ENCODE measurements at places on chromosomes 13 and 19. TPM values are rescaled to one million over a fixed set of nuclear protein-coding genes. Genes with fewer than 3 reads are reported as not detected.

- peak; percentile 71 for DNase-seq
These were observed at the start of gene KCNN1 for GRCh38 chr19:17966550-17967256. Gene KCNN1 (plus strand): TSS chr19:17967107. CDS start chr19:17973889, 6,782 bp downstream.

DNA sequence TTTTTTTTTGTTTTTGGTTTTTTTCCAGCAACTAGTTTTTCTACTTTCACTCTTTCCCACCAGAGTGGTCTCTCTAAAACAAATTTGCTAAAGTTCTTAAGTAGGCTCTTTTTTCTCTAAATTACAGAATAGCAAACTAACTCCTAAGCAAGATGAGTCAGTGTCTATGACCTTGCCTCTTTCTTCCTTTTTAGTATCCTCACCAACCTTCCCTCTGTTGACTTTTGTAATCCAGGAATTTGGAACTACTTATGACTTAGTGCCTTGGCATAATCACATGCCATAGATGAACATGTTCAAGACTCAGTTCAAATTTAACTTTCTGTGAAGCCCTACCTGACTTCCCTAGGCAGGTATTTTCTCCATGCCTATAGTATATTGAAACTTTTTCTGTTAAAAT, 32.3 kb upstream of the AKAP11 start:
- peak; percentile 12 for DNase-seq

DNA sequence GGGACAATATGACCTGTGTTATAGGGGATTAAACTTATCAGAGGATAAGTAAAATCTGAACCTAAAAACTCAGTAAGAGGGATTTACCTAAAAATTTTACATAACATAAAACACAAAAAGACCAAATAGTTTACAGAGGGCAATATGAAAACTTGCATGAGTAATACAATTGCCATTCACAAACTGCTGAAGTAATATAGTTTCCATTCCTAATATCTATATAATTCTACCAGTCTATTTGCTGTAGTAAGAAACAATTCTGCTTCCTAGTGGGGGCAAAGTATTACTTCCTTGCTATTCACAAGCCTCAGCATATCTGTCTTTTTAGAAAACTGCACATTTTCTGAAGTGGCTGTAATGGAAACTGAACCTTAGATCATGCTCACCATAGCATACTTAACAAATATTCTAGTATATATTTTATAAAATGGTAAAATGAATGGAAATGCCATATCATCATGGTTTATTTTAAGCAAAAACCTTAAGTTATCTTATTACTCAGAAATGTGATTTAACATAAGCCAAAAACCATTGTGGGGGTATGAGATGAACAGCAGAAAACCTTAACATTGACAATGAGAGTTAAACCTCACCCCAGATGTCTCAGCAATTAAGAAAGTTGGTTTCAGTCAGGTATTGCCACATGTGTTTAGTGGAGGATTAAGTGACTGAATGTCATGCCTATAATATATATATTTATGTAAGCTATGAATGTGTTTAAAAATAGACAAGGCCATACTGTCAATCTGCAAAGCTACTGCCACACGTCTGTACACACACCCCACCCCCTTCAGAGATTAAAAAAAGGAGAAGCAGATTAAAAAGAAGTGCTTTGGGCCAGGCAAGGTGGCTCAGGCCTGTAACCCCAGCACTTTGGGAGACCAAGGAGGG, 136.8 kb downstream of the MIPEP start:
- DNase-seq = no peak

GRCh38 chr19:32924200-32924599, 47.6 kb downstream of the CEP89 start:
- DNase-seq = no peak

GRCh38 chr13:84563611-84564010, 681.3 kb upstream of the SLITRK1 start:
- DNase-seq = no peak

DNA sequence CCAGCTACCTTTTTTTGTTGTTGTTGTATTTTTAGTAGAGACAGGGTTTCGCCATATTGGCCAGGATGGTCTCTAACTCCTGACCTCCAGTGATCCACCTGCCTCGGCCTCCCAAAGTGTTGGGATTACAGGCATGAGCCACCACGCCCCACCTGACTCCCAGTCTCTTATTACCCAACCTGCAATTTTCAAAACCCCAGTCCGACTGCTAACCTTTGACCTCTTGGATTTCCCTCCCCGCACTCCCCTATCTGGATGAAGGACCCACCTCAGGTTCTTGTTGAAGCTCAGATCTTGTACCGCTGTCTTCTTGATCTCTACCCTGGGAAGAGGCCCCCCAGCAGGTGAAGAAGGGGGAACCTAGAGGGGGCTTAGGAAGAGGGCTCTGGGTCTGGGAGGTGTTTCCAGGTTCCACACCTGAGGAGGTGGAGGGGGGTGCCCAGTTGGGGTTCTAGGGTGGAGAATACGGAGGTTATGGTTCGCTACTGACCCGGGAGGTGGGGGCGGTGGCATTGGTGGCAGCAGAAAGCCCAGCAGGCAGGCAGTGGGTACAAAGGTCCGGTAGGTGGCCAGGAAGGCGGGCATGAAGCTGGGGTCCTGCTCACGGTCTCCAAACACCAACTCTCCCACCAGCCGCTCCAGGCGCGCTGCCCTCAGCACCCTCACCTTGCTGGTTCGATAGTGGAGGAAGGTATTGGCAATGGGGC, 2.6 kb downstream of the RGL3 start:
- no peak for DNase-seq

DNA sequence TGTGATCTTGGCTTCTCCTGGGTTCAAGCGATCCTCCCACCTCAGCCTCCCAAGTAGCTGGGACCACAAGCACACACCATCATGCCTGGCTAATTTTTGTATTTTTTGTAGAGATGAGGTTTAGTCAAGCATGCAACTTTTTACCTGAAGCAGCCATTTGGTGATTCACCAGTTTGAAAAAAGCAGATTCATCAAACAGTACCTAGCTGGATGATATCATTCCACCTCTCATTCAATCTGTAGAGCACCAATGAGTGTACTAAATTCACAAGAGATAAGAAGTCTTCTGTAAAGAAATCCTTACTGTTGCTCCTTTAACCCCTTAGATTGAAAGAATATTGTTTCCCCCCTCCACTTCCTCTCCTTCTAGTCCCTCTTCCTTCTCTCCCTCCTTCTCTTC, 261.1 kb upstream of the RFC3 start:
- no peak for DNase-seq

DNA sequence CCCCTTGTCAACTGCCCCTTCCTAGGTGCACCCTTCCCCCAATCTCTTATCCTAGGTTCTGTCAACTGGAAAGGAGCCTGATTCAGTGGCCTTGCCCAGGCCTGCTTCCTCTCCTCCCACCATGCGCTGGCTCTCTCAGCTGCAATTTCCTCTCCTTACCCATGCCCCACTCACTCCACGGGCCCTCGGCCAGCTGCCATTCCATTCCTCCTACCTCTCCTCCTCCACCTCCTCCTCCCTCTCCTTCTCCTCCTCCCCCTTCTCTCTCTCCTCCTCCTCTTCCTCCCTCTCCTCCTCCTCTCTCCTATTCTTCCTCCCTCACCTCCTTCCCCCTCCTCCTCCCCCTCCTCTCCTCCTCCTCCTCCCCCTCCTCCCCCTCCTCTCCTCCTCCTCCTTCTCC, 9.6 kb upstream of the TIMM44 start:
- no peak for DNase-seq

- DNase-seq = no peak
These were observed 1049.3 kb downstream of the PCDH9 start for GRCh38 chr13:66180836-66181235.

GRCh38 chr19:2574478-2574931, 98.6 kb downstream of the GADD45B start:
- DNase-seq = no peak

The ZNF587B gene
- 15.8 TPM for polyA plus RNA-seq

- no peak for DNase-seq
These were observed 25.9 kb upstream of the RNASEH2B start for GRCh38 chr13:50883728-50884127.

DNA sequence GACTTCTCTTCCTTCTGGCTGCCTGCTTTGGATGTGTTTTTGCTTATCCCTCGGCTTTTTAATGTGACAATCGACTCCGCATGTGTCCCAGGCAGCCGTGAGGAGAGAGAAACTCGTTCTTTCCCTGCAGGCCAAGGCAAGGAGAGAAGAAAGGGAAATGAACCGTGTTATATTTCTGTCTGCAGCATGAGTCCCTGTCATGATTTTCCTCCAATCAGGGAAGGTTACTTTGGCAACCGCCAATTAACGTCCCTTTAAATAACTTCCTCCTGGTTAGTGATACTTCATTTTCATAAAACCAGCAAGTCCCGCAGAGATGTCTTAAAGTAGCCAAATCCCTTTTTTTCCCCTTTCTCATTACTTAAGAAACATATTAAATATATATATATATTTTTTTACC, 42.6 kb downstream of the RFC3 start:
- no peak for DNase-seq

DNA sequence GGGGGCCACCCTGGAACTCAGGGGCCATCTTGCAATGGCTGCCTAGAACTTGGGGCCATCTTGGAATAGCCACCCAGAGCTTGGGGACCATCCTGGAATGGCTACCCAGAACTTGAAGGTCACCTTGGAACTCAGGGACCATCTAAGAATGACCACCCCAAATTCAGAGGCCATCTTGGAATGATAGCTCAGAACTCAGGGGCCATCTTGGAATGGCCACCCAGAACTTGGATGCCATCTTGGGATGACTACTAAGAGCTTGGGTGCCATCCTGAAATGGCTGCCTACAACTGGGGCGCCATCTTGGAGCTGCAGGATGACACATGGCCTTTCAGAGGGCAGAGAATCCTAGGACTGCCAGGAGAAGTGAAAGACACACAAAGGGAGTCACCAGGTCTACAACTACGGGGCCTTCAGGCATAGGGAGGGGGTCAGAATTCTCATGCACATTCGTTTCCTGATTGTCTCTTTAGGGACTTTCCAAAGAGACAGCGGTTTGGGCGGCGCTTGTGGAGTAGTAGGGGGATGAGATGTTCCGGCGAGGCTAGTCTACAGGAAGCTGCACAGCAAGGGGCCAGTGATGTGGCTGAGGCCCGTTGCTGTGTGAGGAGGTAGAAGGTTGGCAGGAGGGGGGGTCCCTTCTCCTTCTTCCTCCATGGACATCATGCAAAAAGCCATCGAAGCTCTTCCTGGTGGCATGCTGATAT, 125.0 kb downstream of the IER2 start:
- no peak for DNase-seq

GRCh38 chr13:67232384-67232783, 2.2 kb upstream of the PCDH9 start:
- DNase-seq = no peak

DNA sequence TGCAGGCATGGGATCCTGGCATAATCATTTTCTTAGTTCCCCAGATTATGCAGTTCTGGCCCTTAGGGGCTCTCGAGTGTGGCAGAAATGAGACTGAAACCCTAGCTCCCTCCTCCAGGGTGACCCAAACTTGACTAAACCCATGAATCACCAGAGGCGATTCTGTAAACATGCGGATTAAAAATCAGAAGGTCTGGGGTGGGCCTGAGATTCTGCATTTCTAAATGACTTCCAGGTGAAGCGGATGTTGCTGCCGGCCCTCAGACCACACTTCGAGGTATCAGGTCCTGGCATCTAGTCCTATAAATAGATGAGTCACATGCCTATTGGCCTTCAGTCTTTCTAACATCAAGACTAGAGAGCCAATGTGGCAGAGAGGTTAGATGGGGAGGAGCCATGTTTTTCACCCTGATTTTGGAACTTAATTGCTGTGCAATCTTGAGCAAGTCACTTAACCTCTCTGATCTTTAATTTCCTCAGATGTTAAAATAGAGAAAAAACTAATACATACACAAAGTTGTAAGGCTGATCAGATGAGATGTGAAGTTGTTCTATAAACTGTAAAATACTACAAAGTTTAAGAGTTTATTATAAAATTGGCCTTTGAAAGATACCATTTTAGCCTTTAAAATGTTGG, 431.2 kb downstream of the FOXO1 start:
- DNase-seq = no peak

The NLRP9 gene
- polyA plus RNA-seq = not detected

- peak; percentile 12 for DNase-seq
These were observed 295.4 kb downstream of the SLITRK6 start for GRCh38 chr13:85503797-85504196.

DNA sequence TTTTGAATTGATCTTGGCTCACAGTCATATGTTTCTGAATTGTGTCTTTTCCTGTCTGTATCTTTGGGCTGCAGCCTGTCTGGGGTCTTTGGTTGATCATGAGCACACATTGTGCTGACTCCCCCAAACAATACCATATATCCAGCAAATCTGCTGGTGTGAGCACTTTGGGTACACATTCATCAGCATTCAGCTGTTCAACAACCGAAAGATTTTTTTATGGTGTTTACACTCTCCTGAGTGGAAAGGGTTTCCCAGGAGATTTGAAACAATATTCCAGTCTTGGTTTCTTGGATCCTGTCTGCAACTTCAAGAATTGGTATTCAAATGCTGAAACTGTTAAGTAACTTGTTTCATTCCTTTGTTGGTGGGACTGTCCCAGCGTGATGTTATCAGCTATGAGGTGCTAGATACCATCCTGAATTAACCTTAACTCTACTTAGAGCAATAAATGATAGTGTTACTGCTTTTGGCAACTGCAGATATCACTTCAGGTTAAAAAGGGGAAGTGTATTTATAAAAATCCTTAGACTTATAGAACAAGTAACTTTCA, 78.4 kb upstream of the DIAPH3 start:
- no peak for DNase-seq

DNA sequence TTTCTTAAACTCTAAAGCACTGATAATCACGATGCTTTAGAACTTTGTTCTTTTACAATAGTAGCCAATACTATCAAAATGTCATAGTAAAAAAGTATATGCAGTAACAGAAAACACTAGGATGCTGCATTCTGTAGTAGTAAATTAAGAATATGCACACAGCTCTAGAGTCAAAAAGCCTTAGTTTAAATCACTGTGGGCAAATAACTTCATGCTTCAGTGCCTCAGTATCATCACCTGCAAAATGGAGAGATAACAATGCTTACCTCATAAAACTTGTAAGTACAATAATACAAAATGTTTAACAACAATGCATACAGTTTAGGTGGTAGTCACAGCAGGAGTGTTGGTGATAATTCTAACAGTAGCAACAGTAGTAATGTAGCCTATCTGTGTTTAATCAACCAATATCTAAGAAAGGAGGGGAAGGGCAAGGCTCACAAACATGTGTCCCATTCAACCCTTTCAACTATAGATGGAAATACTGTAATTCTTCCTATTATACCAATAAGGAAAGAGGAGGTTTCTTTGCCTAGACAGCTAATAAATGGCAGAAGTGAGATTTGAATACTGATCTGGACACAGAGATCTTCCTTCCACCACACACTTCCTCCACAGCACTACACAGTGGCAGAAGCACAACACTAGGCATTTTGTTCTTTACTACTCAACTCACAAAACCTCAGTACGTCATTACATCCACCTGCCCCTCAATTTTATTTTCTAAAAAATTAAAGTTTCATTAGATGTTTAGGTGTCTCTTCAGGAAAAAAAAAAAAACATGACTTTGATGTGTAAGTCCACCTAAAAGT, 4.6 kb downstream of the RBM26 start:
- no peak for DNase-seq

The SIGLEC7 gene
- not detected for polyA plus RNA-seq

All from A549 (cell line).